Gastroesophageal sphincter (tissue), 4 donors: ENCODE measurements at places on chromosomes 2 and 18. TPM values are rescaled to one million over a fixed set of nuclear protein-coding genes. Genes with fewer than 3 reads are reported as not detected.

DNA sequence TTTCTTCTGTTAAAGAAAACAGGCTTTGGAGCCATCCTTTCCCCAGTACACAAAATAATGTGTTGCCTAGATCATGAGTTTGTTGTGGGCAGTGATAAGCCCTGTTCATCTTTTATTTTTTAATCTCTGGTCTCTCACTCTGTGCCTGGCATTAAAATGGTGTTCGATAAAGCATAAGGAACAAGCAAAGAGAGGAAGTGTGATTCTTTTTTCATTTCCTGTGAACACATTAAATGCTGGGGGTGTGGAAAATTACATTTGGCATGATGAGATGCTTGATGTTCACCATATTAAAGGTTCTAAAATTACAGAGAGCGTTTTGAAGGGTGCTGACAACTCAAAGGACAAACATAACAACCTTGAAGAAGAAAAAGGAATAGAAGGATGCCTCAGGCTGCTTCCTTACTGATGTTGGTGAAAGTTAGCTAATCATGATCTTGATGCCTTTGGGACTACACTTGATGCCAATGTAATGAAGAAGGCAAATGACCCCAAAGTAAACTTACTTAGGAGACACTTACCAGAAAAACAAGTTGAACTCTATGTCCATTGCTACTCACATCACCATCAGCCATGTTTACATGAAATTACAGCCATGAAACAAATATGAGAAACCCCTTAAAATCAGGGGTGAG is 33.0 kb downstream of the TMEFF2 start:
- no peak for ATAC-seq

GRCh38 chr2:99106913-99107312 is 34.6 kb upstream of the C2orf15 start:
- no peak for ATAC-seq

DNA sequence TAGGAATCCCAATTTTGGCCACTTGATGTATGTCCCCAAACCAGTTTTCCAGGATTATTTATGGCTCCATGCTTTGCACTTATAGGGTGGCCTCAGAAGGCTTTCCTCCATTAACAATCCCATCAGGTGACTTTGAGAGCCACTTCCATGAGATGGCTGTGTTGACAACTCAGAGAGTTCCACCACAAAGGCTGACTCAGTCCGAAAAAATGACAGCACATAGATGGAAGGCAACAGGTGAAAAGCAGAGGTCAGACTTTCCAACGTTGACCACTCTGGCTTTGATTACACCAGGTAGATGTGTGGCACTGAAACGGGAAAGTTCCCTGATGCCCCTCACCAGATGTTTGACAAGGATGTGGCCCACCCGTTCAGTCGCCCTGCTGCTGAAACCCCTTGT is 431.4 kb upstream of the TNP1 start:
- ATAC-seq: no peak

Gene GLB1L
- 6.4 TPM for total RNA-seq

Gene LAMA3
- 9.5 TPM for total RNA-seq

Gene KCNF1
- total RNA-seq: 29.1 TPM

DNA sequence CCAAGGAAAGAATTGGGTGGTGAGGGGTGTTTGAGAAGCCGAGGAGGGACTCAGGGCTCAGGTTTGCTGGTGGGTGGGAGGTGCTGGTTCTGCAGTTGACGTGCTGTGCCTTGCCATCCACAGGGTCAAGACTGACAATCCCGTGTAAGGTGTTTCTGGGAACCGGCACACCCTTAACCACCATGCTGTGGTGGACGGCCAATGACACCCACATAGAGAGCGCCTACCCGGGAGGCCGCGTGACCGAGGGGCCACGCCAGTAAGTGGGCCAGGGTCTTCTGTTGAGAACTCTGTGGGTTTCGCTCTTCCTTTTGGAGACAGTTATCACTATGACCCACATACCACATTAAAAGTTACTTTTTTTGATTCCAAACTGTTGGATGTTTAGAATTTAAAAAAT is 32.6 kb downstream of the IL1R2 start:
- ATAC-seq: no peak

DNA sequence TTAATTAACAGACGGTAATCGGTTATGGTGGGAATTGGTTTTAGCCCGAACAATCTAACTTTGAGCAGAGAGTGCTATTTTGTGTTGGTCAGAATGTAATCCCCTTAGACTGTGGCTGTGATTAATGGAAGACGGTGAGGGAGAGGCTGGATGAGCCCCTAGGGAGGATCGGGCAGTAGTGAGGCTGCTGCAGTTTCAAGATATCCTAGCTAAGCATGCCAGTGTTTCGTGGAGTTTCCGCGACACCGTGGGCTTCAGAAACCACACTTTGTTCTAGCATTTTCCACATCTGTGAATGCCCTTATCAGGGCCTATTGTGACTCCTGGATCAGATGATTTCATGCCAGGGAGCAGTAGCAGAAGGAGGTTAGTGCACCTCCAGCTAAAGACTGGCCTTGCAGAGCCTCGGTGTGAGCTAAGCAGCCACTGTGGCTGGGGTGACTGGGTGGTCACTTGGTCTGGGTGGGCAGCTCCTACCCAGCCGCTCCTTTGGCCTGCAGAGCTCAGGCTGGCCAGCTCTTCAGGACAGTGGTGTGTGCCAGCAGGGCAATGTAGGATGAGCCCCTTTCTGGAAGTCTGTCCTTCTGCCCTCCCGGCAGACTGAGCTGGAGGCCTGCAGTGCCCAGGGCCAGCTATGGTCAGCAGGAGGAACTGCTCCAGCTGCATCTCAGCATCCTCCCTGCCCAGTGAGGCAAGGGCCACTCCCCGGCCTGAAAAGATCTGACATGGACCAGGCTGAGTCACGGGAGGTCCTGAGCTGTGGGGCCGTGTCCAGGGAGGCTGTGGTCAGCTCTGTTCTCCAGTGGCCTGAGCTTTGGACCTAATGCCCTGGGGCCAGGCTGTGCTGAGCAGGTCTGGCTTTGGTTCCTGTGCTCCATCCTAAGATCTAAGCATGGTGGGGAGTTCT is 142.6 kb upstream of the GPC1 start:
- no peak for ATAC-seq

DNA sequence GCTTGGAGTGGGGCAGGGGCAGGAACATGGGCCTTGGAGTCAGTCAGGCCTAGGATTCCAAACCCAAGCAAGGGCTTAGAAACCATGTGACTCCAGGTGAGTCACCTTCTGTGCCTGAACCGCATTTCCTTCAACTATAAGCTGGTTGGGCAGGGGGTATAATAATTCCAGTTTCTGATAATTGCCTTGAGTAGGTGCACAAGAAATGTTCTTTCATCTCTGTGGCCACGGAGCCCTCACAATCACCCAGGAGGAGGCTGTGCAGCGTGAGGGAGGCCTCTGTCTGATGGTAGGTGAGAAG is 112.1 kb upstream of the HAAO start:
- ATAC-seq: no peak

Gene C1QL2
- not detected for total RNA-seq

DNA sequence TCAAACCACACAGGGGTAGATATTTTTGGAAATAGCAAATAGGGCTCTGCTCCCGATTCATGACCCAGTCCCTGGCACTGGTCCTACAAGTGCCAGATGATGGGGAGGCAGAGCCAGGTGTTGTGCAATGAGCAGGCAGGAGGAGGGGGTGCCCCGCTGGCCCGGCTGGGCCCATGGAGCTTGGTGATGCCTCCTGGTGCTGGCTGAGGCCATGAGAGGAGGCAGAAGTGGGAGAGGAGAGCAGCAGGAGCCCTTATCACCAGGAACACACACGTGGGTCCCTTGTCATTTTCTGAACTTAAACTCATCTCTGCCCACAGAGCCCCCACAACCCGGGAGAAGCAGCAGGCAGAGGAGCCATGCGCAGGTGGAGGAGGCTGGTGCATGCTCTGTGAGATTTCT is 90.5 kb upstream of the MAPK4 start:
- no peak for ATAC-seq

Gene RGPD3
- total RNA-seq: 0.77 TPM

Gene EGR4
- total RNA-seq: not detected

- peak; percentile 45 for ATAC-seq
Measured at GRCh38 chr18:63319383-63320122, at the start of gene BCL2. Gene BCL2 (minus strand): TSS chr18:63319769.

- ATAC-seq: no peak
Measured at GRCh38 chr18:8469544-8470130, 139.6 kb upstream of the RAB12 start.

DNA sequence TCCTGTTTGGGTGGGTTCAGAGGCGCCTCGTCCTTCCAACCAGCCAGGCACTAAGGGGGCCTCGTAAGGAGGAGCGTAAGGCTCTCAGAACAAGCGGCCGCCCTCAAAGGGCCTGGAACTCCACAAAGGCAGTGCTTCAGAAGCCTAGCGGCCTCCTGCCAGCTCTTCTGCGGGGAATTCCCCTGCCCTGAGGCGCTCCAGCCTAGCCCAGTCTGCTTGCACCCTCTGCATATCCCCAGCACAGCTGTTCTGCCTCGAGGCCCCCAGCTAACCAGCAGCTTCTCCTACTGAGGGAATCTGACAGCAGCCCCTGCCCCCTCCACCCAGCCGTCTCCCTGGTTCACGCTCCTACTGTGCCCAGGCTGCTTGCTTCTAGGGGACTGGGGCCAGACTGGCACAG is 265.9 kb downstream of the TFCP2L1 start:
- peak; percentile 7 for ATAC-seq

DNA sequence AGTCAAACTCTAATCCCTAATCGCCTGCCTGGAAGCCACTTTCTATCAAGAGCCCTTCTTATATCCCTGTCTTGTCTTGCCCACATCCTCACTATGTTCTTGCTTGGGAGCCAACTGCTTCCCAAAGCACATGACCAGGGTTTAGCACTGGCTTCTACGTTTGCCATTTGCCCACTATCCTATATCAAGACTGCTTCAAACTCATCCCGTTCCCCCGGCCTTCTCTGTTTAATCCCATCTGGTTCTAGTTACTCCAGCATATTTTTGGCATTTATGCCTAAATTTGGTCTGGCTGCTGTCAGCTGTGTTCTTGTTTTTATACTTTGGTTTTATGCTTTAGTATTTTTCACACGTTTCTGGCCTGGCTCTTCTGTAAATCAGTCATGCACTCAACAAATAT is 40.2 kb downstream of the POLR1A start:
- ATAC-seq: no peak

Gene CASP10
- 5.9 TPM for total RNA-seq

- ATAC-seq: no peak
Measured at GRCh38 chr2:35973132-35973736, 382.3 kb upstream of the CRIM1 start.

Gene ARHGEF33
- 1.2 TPM for total RNA-seq

Gene PTPRN
- total RNA-seq: 1.9 TPM

DNA sequence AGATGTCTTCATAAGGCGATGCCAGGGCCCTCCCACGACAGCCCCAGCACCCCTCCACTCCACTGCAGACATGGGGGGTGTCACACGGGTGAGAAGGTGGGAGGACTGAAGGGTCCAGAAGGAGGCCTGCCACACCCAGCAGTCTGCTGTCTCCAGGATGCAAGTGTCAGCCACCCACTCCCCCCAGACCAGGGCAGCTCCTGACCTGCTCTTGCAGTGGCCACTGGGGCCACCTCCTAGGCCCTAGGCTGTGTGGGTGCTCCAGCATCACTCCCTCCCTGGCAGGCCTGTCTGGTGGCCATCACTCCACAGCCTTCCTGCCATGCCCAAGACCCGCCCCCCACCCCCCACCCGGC is 171.0 kb downstream of the CELF4 start:
- no peak for ATAC-seq

DNA sequence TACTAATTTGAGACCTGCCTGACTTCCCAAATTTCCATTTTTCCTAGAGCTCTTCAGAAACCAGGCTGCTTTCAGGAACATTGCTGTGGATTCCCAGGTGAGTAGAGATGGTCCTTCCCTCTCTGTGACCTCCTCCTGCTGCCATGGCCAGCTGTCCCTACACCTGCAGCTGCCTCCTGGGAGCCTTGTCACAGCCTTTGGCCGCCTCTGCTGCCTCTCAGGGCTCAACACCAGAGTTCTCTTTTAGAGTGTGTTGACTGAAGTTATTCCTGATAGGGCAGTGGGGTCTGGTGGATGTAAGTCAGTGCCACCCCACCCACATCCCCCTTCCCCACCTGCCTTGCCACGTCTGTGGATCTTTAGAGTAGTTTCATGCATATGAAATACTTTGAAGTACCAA is 22.9 kb downstream of the SPATS2L start:
- no peak for ATAC-seq

- ATAC-seq: no peak
Measured at GRCh38 chr2:239660390-239661230, 259.8 kb upstream of the HDAC4 start.

GRCh38 chr2:227632827-227633226 is 15.5 kb downstream of the SCYGR4 start:
- ATAC-seq: no peak

Gene CYS1
- 42.7 TPM for total RNA-seq

DNA sequence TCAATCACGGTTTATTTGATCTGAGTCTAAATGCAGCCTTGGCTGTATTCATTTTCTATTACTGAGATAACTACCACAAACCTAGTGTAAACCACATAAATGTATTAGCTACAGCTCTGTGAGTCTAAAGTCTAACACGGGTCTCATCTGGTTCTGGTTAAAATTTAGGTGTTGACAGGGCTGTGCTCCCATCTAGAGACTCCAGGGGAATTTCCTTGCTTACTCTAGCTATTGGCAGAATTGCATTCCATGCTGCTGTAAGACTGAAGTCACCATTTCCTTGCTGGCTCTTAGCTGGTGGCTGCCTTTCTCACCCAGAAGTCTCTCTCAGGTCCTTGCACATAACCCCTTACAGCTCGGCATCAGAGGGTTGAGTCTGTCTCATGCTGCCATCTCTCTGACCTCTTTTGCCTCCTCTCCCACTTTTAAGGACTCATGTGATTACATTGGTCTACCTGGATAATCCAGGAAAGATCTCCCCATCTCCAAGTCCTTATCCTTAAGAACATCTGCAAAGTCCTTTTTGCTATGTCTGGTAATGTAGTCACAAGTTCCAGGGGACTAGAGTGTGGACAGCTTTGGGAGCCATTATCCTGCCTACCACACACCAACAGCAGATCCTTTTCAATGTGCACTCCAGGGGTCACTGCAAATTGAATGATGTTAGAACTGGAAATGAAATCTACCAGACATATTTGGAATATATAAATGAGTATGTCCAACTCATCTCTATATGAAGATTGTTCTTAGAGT is 207.0 kb upstream of the AGAP1 start:
- ATAC-seq: no peak

Gene LYPD6B
- total RNA-seq: not detected

DNA sequence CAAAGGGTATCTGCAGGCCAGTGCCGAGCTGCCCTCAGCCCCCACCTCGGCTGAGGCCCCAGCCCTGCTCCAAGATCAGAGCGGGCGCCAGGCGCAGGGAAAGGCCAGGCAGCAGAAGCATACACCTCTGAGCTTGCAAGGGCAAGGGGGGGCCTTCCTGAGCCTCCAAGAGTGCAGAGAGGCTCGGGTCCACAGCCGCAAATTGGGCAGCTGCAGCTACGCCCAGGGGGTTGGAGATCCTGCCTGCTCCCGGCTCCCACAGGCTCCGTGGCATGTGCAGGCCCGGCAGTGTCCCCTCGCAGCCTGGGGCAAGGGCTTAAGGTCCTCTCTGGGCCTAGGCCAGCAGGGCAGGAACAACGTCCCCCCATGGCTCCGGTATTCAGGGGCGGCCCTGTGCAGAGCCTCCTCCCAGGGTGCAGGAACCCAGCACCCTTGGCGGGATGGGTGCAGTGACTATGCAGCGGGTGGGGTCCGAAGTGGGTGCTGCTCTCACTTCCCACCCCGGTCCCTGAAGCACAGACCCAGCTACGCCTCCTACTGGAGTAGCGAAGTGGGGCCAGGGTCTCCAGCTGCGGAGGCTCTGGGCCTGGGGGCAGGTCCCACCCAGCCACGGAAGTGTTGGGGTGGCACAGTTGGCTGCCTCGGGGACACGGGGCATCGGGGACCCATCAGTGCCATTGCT is 120.2 kb upstream of the TMEFF2 start:
- no peak for ATAC-seq

GRCh38 chr2:224085246-224085645 is 46.2 kb upstream of the SERPINE2 start:
- ATAC-seq: no peak

Gene REEP1
- 107 TPM for total RNA-seq
